ENCODE measurements at places on chromosomes 3 and 15.

DNA sequence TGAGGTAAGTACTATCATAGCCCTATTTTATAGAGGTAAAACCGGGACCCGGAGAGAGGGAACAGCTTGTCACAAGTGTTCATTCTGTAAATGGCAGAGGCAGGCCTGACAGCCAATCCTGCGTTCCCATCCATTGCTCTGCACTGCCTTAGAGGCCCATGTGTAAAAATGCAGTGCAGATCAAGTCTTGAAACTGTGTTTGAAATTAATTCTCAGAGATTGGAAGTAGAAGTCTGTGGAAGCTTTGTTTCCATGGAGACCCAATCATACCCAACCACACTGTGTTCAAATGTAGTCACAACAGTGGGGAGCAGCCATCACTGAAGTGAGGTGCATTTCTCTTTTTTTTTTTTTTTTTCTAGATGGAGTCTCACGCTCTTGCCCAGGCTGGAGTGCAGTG lies 13.1 kb upstream of the DNASE1L3 start:
- DNase-seq = no peak

DNA sequence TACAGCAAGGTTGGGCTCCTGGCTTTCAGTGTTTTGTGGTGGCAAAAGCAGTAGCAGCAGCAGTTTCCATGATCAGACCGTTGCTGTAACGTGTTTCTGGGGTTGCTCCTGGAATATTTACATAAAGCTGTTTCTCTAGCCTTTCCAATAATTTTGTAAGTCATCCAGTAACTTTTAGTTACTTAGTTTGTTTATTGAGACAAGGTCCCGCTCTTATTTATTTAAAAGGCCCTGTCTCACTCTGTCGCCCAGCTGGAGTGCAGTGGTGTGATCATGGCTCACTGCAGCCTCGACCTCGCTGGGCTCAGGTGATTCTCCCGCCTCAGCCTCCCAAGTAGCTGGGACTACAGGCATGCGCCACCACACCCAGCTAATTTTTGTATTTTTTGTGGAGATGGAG lies 8.8 kb upstream of the MYO5A start:
- no peak for DNase-seq

DNA sequence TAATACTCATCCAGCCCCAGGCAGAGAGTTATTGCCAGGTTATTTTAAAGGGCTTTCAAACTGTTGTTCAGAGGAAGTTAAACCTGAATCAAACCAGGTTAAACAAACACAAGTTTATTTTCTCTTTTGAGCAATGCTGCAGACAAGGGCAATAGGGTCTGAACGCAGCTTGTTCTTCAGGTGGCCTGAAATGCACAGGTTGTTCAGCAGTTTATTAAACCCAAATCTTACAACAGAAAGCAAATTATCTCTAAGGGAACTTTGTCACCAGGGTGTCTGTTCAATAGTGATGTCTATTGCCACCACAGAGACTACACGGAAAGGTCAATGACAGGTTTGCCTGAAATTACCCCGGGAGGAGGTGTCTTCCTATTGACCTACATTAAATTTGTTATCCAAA lies 134.0 kb downstream of the IL5RA start:
- no peak for DNase-seq

DNA sequence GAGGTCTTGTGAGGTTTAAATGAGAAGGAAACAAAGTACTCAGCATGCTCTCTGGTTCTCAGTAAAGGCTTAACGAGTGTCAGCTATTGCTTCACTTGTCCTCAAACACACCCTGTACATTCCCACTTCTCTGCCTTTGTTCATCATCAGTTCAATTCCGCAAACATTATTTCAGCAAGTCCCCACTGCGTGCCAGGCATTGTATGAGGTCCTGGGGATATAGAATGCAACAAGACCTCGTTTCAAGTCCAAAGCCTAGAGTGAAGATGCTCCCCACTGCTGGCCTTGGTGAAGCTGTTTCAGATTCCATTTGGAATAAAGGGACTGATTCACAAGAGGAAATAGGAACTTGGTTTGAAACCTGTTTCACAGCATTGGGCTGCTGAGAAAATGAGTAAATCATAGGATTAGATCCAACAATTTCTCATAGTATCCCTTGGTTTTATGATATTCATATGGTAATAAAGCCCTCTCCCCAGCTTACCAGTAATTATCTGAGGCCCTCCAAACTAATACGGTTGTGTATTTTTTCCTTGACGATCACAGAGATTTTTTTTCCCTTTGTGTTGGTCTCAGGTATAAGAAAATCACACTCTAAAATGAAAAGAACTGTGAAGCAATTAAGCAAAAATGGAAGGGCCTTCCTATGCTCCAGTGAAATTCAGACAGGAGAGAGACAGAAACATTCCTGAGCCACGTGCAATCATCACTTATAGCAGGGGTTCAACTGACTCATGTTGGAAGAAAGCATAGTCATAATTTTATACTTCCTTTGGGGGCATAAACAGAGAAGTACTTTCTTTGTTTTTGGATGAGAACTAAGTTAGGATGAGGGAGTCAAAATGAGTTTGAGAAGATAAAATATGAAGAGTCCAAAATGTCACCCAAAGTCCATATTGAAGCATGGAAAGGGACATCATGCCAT lies 258.6 kb downstream of the RORA start:
- DNase-seq = no peak

DNA sequence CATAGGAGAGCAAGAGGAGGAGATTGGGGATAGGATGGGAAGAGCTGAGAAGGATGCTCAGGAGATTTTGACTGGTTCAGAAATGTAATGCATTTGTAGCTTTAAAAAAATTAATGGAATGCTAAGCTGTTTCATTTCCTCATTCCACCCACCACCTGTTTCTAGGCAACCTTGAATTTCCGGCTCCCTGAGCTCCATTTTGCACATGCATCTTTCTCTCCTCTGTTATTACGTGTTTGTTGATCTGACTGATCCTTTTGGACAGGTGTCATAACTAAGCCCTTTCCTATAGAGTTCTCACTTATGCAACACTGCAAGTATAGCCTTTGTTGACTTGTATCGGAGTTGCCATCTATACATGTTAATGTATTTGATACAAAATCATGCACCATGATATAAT lies 4.3 kb downstream of the TMPRSS7 start:
- DNase-seq = no peak

DNA sequence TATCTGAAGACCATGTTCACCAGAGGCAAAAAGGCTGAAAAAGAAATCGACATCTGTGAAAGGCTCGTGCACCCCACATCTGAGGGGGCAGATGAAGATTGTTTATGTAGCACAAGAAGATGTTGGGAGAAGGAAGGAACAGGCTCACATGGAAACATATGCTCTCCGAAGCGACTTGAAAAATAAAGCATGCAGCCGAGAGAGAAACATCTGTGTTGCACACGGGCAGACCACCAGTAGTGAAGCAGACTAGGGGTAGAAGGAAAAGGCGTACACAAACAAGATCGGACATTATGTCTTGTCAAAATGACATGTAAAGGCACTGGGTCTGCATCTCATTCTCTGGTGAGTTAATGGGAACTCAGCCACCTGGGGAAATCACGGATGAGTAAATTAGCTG lies 356.5 kb downstream of the ZIC4 start:
- DNase-seq = no peak

- DNase-seq = no peak
Measured at GRCh38 chr3:138492980-138493675, 58.7 kb downstream of the ESYT3 start.

DNA sequence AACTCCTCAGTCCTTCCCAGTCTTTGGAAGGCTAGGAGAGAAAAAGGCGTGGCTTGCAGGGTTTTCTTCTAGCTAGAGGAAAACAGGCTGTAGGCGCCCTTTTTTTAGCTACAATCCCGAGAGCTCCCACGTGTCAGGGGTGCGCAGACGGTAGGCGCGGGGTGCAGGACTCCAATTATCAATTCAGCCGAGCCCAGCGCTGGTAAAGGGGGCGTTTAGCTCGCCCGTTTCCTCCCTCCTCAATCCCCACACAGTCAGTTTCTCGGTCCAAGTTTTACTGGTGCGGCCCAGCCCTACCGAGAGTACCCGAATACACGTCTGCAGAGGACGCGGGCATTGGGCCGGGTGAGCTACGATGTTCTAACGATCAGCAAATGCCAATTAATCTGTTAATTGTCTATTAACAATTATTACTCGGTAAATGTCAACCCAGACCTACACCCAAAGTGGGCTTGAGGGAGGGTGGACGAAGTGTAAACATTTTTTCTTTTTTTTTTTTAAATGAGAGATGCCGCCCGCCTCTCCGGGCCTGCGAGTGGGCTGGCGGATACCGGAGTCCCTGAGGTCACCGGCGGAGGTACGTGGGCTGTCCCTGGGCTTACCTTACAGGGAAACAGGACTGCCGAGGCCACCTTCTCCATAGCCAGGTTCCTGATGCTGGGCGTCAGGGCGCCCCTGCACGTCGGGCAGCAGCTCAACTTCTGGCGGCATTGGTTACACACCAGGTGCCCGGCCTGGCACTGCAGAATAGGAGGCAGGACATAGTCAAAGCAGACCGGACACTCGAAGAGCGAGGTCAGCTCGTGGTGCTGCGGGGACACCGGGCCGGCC lies 923 bp downstream of the SIAH2 start:
- peak; percentile 71 for DNase-seq
